ENCODE measurements at places on chromosomes 13 and 19.

DNA sequence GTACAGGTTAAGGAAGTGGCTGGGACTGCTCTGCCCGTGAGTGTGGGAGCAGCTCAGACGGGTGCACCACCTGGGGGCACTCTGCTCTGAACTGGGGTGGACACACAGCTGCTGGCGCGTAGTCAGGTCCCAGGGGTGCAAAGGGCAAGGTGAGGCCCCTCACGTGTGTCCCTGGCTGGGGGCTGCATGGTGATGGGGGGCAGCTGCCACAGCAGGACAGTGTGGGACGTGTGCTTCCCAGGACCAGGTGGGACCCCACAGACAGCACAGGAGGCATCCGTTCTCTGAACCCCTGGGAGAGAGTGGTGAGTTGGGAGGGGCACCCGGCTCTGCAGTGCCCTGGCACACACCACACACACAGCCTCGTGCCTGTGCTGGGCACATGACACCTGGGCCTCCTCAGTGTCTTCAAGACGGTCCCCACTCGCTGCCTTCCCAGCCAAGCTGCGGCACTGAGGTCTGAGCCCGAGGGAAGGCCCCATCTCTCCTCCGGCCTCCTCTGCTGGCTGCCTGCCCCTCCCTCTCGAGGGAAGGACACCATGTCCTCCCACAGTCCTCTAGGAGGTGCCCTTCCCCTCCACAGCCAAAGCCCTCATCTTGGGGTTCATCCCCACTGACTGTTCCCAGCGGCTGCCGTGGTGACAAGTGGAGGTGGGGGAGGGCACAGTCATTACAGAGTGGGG is 24.7 kb downstream of the CILP2 start:
- no peak for DNase-seq

GRCh38 chr13:48726711-48727110 is 73.0 kb downstream of the CYSLTR2 start:
- no peak for DNase-seq

DNA sequence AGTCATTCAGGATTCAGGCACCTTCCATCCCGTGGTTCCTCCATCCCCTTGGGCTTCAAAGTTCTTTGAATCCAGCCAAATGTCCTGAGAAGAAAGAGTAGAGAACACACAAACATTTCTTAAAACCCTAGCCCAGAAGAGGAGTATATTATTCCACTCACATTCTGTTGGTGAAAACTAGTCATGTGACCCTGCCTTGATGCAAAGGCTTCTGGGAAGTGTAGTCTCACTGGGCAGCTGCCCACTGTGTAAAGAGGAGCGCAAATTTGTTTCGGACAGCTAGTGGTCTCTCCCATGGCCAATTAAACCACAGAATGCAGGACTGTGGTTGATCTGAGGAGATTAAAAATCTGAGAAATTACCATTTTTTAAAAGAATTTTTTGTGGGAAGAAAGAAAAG is 304.4 kb downstream of the SUCLA2 start:
- no peak for DNase-seq

DNA sequence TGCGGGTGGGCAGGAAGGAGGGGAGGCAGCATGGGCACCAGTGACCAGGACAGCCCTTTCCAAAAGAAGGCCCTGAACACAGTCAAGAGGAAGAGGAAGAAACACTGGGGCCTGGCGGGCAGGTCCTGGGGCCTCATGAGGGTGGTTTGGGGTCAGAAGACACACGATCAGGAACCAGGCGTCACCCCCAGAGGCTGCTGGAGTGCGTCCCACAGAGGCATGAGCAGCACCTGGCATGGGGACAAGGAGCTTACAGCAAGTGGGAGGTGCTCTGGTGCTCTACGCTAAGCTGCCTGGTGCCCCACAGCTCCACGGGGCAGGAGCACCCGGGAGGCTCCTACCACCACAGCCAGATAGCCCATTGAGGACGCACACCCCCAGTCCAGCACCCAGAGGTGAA is 20.0 kb downstream of the ELL start:
- DNase-seq, result no peak

DNA sequence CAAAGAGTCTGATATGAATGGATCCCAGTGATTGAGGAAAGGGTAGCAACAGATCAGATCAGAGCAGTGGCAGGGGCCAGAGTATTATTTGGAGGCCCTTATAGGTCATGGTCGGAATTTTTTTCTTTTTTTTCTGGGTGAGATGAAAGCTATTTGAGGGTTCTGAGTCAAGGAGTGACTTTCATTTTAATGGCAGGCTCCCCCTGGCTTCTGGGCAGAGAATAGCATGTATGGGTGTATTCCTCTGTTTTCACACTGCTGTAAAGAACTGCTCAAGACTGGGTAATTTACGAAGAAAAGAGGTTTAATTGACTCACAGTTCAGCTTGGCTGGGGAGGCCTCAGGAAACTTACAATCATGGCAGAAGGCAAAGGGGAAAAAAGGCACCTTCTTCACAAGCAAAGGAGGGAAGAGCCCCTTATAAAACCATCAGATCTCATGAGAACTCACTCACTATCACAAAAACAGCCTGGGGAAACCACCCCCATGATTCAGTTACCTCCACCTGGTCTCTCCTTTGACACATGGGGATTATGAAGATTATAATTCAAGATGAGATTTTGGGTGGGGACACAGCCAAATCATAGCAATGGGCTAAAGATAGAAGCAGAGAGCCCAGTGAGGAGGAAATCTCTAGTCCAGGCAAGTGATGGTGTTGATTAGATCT is 3.0 kb upstream of the SLC6A16 start:
- DNase-seq, result no peak

- no peak for DNase-seq
Observed at GRCh38 chr13:91719033-91719432, 320.6 kb downstream of the GPC5 start.

- no peak for DNase-seq
Observed at GRCh38 chr13:33310245-33311038, 24.9 kb upstream of the STARD13 start.

GRCh38 chr13:29106651-29107050 is 286.5 kb downstream of the MTUS2 start:
- DNase-seq, result no peak

DNA sequence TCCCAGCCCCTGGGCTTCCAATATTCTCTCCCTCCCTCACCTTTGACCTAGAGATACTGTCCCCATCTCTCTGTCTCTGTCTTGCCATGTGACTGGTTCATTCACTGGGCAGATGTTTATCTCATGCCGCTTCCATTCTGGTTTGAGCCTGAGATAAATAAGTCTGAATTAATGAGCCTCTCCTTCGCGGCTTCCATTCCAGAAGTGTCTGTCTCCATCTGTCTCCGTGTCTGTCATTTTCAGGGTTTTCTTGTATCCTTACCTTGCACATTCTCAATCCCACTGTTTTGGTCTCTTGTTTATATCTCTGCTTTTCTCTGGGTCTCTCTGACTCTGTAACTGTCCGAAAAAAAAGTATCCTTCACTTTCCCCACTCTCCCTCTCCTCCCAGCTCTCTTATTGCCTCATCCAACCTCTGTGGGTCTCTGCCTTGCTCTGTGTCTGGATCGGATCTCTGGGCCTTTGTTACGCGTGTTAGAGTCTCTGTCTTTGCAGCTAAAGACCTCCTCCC is 4.3 kb downstream of the SPHK2 start:
- DNase-seq, result no peak
